ENCODE measurements at places on chromosomes 1 and 21. TPM values are rescaled to one million over a fixed set of nuclear protein-coding genes. Genes with fewer than 3 reads are reported as not detected.
A peak's percentile ranks its signal among the peaks of the same experiment; 100 is the strongest.

Gene PFKL
- total RNA-seq: 39.2 TPM

Gene ALX3
- total RNA-seq: not detected

Gene SYT6
- not detected for total RNA-seq

Gene DCDC2B
- total RNA-seq: not detected

Gene AHCTF1
- 19.1 TPM for total RNA-seq

Gene TGFB2
- total RNA-seq: 4.7 TPM

Gene GBP1
- total RNA-seq: 10.7 TPM

Gene IQCC
- 0.89 TPM for total RNA-seq

Gene PRRX1
- total RNA-seq: 29.7 TPM

Gene TFF3
- 5.1 TPM for total RNA-seq

Gene MPL
- total RNA-seq: 0.25 TPM

Gene GFI1
- 0.18 TPM for total RNA-seq

Gene UROD
- 87.1 TPM for total RNA-seq

Gene CEP85
- total RNA-seq: 74.5 TPM

DNA sequence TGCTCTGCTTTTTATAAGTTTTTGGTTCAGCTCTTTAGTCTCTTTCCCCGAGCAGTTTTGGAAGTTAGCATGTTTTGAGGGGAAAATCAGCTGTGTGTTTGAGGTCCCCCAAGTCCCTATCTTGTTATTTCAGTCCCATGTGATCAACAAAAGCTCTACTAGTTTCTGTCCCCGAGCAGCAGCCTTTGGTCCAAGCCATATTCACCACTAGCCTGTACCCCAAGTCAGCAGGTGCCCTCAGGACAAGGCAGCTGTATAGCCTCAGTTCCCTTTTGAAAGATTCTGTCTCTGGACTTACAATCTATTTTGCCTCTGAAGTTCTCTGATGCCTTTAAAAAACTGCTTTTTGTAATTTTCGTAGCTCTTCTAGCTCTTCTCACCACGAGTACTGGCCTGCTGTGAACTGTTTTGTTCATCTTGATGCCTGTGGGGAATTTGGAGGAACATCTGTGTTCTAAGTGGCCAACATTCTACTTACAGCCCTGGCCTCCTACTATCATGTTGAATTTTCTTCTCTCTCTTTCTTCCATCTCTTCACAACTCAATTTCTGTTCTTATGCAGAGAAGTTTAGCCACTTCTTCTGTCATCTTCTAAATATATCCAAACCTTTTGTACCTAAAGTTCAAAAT lies 16.7 kb downstream of the UAP1 start:
- no peak overlapping the region for H3K27ac ChIP-seq
- no peak for DNase-seq
- peaks cover 4% of the 10 kb centered on the region for H3K4me1 ChIP-seq

DNA sequence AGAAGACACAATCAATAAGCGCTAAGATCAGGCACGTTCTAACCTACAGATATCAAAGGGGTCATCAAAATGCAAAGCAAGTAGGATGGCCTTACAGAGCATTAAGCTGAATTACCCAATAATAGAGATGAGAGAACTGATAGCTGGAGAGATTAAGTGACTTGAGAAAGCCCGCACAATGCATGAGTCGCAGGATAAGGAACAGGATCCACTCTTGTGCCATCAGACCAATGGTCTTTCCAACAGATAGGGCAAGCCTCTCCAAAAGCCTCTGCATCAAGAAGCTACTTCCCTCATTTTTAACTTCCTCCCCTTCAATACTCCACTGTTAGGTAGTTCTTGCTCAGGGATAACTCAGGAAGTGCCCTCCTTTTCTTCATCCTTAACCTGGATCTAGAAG lies 2.6 kb downstream of the CHML start:
- no peak overlapping the region for H3K4me3 ChIP-seq
- no peak overlapping the region for H3K27ac ChIP-seq
- H3K27me3 ChIP-seq: no peaks in the 10 kb centered on the region
- H3K36me3 ChIP-seq: no peaks in the 10 kb centered on the region
- H3K4me1 ChIP-seq: peaks cover 26% of the 10 kb centered on the region

- no peaks in the 10 kb centered on the region for H3K27me3 ChIP-seq
- H3K4me3 ChIP-seq: no peak overlapping the region
- DNase-seq: peak; percentile 27
- no peaks in the 10 kb centered on the region for H3K36me3 ChIP-seq
- H3K4me1 ChIP-seq: peaks cover 42% of the 10 kb centered on the region
Measured at GRCh38 chr1:22500471-22500870, 48.8 kb downstream of the ZBTB40 start.

GRCh38 chr1:53084589-53084971 lies 22.6 kb downstream of the PODN start:
- H3K4me1 ChIP-seq: peaks cover 26% of the 10 kb centered on the region
- H3K27ac ChIP-seq: no peak overlapping the region
- no peak overlapping the region for H3K4me3 ChIP-seq
- no peak for DNase-seq
- H3K36me3 ChIP-seq: no peaks in the 10 kb centered on the region

DNA sequence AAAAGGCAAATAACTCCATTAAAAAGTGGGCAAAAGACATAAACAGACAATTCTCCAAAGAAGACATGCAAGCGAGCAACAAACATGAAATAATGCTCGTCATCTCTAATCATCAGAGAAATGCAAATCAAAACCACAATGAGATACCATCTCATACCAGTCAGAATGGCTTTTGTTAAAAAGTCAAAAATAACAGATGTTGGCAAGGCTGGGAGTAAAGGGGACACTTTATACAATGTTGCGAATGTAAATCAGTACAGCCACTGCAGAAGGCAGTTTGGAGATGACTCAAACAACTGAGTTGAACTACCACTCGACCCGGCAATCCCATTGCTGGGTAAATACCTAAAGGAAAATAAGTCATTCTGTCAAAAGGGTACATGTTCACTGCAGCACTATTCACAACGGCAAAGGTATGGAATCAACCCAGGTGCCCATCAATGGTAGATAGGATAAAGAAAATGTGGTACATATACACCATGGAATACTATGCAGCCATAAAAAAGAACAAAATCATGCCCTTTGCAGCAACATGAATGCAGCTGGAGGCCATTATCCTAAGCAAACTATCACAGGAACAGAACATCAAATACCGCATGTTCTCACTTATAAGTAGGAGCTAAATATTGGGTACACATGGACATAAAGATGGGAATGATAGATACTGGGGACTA lies 25.9 kb downstream of the TSPAN2 start:
- peak overlapping the region; percentile 43 for H3K27ac ChIP-seq
- no peak overlapping the region for H3K4me3 ChIP-seq
- H3K27me3 ChIP-seq: no peaks in the 10 kb centered on the region
- no peaks in the 10 kb centered on the region for H3K36me3 ChIP-seq
- DNase-seq: no peak

DNA sequence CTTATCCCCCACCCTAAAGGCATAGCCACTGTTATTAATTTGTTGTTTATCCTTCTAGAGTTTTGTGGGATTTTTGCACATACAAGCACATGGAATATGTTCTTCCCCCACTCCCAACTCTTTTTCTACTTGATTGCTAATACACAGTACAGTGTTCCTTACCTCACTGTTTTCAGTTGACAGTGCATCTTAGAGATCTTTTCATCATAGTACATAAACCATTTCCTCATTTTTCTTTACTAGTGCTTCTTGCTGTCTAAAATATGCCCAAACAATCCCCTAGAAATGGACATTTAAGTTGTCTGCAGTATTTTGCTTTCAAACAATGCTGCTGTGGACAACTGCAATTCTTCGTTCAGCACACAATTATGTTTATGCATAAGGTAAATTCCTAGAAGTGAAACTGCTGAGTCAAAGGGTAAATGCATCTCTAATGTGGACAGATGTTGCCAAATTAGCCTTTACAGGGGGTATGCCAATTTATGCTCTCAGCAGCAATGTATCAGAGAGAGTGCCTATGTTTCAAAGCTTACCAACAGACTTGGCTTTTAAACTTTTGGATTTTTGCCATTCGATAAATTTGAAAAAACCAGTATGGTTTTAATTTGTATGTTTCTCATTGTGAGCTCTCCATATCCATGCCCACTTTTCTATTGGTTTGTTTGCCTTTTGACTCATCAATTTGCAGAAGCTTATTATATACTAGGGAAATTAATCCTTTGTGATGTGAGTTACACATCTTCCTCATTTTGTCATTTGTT lies 132.6 kb downstream of the MRPS6 start:
- no peaks in the 10 kb centered on the region for H3K27me3 ChIP-seq
- H3K4me1 ChIP-seq: no peaks in the 10 kb centered on the region
- no peak overlapping the region for H3K27ac ChIP-seq
- no peak overlapping the region for H3K4me3 ChIP-seq
- no peak for DNase-seq

DNA sequence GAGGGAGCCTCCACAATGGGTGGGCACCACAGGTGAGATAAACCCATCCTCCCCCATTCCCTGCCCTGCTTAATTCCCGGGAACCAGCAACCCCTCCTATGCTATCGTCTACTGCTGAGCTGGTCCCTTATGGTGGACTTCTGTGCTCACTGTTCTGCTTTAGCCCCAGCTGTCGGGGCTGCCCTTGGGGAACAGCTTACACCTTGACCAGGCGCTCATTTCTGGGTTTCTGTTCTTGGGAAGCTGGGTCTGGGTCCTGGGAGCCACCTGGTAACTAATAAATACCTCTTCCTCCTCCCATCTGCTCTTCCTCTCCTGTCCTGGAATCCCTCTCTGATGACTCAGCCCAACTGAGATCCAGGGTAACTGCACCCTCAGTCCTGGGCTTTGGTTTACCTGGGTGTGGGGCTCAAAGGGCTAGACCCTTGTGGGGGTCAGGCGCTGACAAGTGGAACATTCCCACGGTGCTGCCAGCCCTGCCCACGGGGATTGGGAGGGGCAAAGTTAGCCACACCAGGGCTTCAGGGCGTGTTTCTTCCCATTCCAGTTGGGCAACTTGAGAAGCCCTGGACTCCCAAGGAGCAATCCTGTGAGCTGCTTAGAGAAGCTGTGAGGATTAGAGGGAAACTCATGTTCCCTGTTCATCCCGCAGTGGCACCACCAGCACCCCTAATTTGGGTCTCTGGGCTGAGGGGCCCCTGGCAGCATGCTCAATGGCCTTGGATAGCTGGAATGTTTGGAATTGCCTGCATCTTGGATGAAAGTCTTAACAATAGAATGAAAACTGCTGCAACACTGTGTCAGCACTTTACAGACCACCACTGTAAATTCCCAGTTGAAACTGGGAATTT lies 1.6 kb downstream of the PCAT6 start:
- no peak overlapping the region for H3K4me3 ChIP-seq
- H3K36me3 ChIP-seq: no peaks in the 10 kb centered on the region
- no peak for DNase-seq
- H3K27me3 ChIP-seq: no peaks in the 10 kb centered on the region
- no peak overlapping the region for H3K27ac ChIP-seq

DNA sequence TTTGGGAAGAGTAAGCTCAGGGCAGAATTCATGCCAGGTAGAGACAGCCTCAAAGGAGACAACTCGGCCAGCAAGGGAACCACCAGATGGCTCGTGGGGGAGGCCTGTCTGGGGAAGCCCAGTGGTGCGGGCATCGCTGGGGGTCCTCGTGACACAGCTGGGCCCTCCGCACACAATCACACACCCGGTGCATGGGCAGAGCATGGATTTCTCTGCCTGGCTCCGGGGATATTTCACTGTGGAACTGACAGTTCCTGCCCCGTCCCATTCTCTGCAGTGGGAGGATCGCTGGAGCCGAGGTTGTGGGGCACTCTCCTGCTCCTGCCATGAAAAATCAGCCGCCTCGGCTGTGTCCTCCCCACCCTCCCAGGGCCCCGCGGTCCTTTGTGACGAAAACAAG lies 108.0 kb downstream of the CRYAA start:
- no peak for DNase-seq
- H3K27ac ChIP-seq: no peak overlapping the region
- H3K36me3 ChIP-seq: no peaks in the 10 kb centered on the region
- no peak overlapping the region for H3K4me3 ChIP-seq

- H3K27me3 ChIP-seq: no peaks in the 10 kb centered on the region
- peak; percentile 80 for DNase-seq
- H3K36me3 ChIP-seq: no peaks in the 10 kb centered on the region
- H3K4me1 ChIP-seq: peaks cover 58% of the 10 kb centered on the region
Measured at GRCh38 chr1:37995751-37996345, 6.0 kb upstream of the SF3A3 start.

DNA sequence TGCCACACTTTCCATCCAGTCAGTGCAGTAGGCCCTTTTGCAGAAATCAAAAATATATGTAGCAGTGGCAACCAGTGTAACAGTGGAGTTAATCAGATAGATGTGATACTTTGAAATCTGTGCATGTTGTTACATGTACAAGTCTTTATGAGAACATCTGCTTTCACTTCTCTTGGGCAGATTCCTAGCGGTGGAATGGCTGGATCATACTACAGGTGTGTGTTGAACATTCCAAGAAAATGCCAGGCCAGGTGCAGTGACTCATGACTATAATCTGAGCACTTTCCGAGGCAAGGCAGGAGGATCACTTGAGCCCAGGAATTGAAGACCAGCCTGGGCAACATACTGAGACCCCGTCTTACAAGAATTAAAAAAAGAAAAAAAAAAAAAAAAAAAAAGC lies 55.3 kb downstream of the GNB1 start:
- no peaks in the 10 kb centered on the region for H3K36me3 ChIP-seq
- H3K4me1 ChIP-seq: peaks cover 36% of the 10 kb centered on the region
- H3K27me3 ChIP-seq: no peaks in the 10 kb centered on the region
- no peak for DNase-seq
- no peak overlapping the region for H3K4me3 ChIP-seq
- H3K27ac ChIP-seq: no peak overlapping the region

DNA sequence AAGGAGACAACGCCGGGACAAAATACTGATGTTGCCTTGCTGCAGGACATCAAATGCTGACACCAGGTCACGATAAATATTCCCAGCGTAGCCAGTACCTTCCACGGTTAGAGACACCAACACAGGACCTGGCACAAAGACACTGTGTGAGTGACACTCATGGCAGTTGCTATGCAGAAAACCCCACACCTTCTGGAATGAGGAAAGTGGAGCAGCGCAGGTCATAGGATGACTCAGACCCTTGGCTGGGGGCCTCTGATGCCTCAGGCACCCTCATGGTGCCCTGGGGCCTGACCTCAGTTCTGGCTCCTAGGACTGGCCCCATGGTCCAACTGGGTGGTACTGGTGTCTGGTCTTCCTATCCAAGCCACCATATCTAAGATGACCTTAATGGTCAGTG lies 7.0 kb downstream of the DCST2 start:
- H3K4me3 ChIP-seq: no peak overlapping the region
- no peaks in the 10 kb centered on the region for H3K27me3 ChIP-seq
- no peak for DNase-seq
- no peaks in the 10 kb centered on the region for H3K4me1 ChIP-seq
- H3K36me3 ChIP-seq: no peaks in the 10 kb centered on the region
- H3K27ac ChIP-seq: no peak overlapping the region

DNA sequence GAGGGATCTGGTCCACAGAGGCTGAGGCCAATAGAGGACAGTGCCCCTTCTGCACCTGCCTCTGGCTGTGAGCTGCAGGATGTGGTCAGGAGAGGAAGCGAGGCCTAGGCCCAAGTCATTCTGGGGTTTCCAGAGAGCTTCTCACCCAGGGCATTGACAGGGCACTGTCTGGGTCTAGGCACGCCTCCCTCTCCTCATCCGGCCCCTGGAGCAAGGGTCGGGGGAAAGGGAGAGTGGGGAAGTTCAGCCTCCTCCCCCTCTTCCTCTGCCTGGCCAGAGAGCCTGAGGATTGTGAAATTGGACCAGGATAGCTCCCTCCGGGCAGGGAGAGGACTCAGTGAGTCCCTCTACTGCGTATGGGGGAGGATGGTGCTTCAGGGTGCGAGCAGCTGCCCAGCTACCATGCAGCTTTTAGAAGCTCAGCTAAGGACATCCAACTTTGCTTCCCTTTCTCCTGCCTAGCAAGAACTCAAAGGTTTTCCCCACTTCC lies 6.3 kb upstream of the INAVA start:
- DNase-seq: no peak
- no peak overlapping the region for H3K27ac ChIP-seq
- H3K36me3 ChIP-seq: no peaks in the 10 kb centered on the region
- H3K4me3 ChIP-seq: no peak overlapping the region
- peaks cover 12% of the 10 kb centered on the region for H3K4me1 ChIP-seq
